ENCODE measurements at places on chromosomes 6 and 20.

- no peak for DNase-seq
Observed at GRCh38 chr6:24426729-24427446, 24.2 kb downstream of the MRS2 start.

- DNase-seq = no peak
Observed at GRCh38 chr6:89180971-89181370, 35.1 kb downstream of the PM20D2 start.

DNA sequence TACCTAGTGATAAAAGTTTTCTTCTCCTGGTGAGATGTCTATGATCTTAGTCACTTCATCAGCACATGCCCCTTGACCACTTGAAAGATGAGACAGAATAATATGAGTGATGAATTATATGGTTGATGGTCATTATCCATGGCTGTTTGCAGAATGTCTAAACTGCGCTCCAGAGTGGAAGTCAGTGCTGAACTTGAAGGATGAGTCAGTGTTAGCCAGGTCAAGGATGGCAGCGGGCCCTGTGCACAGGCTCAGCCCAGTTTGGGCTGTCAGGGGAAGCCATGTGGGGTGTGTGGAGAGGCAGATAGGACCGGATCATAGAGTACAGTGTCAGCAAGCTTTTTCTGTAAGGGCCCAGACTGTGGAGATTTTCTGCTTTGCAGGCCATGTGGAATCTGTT, 67.2 kb upstream of the KIF25 start:
- no peak for DNase-seq

- DNase-seq = no peak
Observed at GRCh38 chr6:7136859-7137334, 29.1 kb downstream of the RREB1 start.

- no peak for DNase-seq
Observed at GRCh38 chr6:21648475-21649050, 55.0 kb downstream of the SOX4 start.

DNA sequence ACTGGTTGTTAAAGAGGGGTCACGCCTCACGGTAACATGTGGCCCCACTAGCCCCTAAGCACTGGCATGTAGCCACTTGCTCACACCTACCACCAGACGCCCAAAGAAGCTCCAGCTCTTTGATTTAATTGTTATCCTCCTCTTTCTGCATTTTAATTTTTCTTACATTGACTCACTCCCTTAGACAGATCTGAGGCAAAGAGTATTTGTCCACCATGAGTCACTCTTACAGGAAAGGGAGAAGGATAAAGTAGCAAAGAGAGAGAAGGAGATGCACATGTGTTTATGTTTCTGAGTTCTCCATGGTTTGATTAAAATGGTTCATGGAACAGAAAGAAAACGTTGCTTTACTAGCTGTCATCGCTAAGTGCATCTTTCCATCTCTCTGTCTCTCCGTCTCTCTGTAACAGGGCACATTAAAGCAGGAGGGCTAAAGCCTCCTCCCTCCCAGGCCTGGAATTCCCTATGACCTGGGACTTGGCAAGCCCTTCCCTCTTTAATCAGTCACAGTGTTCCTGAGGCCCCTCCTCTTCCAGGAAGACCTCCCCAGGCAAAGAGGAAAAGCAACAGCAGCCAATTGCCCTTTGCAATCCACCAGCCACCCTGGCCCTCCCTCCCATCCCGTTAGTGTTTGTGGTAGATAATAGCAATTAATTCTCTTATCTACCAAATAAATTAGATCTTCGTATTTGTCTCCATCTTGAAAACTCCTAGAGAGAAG, 112.8 kb upstream of the TSHZ2 start:
- no peak for DNase-seq

- no peak for DNase-seq
Observed at GRCh38 chr20:48217190-48217589, 431.9 kb upstream of the SULF2 start.

DNA sequence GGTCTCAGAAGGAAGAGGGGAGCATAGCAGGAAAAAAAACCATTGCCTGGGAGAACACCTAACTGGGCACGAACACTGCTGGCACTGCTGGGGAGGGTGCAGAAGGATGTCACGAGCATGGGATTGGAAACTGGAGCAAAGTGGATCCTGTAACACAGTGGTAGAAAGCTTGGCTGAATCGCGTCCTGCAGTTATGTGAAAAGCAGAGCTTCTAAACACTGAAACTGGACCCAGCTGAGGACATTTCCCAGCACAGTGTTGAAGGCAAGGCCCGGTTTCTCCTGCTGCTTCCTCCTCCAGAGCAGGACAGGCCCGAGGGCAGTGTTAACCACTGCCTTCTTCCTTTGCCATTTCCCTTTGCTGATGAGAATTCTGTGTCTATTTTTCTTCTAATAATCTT, 6.7 kb downstream of the APMAP start:
- no peak for DNase-seq

DNA sequence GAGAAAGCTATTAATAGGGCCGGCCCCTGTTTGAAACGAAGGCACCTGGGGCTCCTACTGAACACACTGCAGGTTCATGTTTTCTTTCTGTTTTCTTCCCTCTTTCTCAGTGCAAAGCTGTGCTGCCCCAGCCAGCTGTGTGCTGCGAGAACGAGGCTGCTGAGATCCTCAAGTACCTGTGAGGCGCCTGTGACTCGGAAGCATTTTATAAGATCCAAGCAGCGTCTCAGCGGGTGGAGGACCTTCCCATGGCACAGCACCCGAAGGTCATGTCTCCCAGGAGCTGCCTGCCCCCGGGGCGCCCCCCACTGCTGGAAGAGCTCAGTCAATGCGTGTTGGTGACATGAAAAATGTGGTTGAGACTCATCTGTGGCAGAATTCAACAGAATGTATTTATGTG, 66.3 kb downstream of the SMOC2 start:
- no peak for DNase-seq

GRCh38 chr6:44737341-44737740, 349.8 kb downstream of the CDC5L start:
- no peak for DNase-seq

GRCh38 chr6:47221565-47221964, 88.1 kb downstream of the TNFRSF21 start:
- DNase-seq = no peak

DNA sequence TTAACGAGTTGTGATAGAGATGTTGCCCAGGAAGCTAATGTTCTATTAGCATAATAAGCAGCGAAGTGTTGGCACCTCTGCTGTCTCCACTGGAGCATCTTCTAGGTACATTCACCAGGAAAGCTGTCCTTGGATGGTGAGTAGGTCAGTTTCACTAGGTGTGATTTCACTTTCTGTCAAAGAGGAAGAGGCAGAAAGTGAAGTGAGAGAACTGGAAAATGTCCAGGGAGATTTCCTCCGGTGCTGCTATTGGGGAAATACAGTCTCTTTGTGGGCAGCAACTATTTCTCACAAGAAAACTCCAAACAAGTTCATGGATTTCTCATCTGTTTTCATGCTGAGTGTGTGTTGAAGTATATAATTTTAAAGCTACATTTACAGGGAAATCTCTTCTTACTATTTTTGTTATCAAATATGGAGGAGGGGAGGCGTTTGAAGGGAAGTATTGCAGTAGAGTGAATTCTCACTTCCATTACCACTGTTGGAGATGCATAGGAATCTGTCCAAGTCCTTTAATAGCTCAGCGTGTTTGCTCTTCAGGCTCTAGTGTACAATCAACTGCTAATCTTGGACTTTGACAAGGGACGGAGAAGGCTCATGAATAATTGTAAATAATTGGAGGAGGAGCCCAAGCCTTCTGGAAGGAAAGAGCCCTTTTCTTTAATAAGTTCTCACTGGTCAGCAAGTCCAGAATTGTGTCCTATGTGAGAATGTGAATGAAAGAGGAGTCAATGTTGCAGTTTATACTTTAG, 16.1 kb upstream of the TSBP1 start:
- no peak for DNase-seq

DNA sequence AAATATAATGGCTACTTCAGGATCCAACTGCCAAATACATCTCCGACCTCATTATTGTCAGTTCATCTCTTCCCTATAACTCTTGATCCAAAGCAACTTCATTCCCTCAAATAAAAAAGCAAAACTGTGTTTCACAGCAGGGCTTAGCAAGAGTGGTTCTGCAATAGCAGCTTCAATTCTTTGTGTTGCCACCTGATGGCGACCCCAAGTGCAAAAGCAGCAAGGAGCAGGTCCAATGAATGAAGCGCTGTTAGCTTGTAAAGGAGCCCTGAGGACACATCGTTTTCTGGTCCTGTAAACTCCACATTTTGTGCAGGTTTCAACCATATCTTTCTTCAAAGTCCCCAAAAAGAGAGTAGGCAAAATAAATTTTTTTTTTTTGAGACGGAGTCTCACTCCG, 19.6 kb downstream of the RTN4IP1 start:
- DNase-seq = no peak

DNA sequence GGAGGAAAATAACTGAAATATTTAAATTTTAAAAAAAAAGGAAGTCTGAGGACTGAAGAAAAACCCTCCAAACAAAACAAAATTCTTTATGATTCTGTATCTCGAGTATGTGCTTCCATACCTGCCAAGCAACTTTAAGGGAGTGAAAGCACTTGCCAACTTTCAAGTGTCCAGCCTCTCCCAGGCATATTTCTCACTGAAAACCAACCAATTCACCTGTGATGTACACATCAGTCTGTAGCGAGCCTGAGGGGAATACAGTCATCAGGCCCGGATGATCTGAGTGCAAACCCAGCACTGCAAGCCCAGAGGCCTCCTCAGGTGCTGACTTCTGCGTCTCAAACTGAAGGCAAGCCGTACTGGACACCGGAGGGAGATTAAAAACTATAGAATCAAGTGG, 164.8 kb upstream of the NT5E start:
- no peak for DNase-seq

GRCh38 chr6:104789770-104790190, 69.9 kb downstream of the HACE1 start:
- no peak for DNase-seq

GRCh38 chr20:54040531-54040930, 29.9 kb downstream of the BCAS1 start:
- no peak for DNase-seq

DNA sequence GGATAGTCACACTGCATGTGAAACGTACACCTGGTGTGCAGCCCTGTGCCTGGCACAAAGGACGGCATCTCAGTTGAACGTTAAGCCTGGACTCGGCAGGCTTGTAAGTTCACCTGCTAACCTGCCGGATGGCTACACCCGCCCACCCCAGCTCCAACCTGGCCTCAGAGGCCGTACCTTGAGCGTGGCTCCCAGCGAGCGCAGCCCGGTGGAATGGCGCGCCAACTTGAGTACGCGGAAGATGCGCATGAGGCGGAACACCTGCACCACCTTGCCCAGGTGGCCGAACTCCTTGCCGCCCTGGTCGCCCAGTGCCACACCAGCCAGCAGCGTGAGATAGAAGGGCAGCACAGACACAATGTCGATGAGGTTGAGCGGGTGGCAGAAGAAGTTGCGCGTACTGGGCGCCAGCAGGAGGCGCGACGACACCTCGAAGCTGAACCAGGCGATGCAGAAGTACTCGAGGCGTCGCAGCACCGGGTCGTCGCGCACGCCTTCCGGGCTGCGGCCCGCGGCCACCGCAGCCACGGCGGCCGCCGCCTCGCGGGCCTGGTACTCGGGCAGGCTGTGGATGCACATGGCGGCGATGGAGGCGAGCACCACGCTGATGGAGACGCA, 3.3 kb downstream of the KCNS1 start:
- no peak for DNase-seq

DNA sequence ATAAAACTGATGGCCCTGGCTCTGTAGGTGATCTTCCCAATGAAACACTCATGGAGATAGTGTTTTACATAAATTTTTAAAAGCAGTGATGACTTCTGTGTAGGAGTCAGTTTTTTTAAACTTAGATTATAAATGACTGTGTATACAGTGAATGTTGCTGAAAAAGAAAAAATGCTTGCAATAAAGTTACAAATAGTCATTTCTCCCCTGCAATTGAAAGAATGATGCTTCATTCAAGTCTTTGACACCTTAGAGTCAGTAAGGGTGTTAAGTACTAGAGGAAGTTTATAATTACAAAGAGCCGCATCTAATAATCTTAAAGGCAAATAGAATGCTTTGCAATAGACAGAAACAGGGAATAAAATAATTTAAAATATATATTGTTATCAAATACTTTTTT, 27.6 kb downstream of the ZNF292 start:
- DNase-seq = no peak

DNA sequence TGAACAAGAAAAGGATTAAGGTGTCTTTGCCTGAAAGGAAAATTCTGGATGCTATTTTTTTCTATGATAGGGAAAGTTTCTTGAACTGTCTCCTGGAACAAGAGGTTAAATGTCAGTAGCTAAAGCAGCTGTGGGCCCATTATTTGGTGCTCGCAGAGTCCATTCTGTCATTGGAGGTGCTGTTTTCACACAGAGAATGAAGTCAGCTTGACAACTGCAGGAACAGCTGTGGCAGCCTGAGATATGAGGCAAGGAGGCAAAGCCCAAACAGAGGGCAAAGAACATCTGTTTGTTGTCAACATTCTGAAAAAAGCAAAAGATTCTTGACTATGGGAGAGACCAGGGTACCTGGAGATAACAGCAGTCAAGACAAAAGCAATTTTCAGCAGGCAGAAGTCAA, 548.2 kb downstream of the KIF16B start:
- DNase-seq = no peak

GRCh38 chr6:50305660-50306059, 255.9 kb upstream of the DEFB112 start:
- no peak for DNase-seq

- DNase-seq = no peak
Observed at GRCh38 chr20:49851991-49852390, 39.4 kb downstream of the SLC9A8 start.

- DNase-seq = no peak
Observed at GRCh38 chr6:12119085-12119588, 107.0 kb downstream of the HIVEP1 start.

- DNase-seq = no peak
Observed at GRCh38 chr6:73694711-73695411, 1.1 kb upstream of the CD109 start.

DNA sequence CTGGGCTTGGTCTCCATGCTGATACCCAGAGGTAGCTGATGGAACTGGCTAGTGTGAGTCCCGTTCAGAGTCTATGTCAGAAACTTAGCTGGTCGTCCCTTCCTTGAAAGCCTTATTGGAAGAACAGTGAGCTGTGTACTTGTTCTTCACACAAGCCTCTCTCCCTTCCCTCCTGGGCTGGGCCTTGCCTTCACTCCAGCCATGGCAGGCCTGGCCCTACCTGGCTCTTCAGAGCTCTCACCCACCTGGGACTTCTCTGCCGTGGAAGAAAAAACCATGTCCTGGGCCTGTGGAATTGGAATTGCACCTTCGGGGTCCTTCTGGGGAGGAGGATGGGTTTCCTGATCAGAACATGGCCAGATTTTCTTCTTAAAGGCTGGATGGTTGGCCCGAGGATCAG, 20.3 kb upstream of the ZNF831 start:
- DNase-seq = no peak

- DNase-seq = no peak
Observed at GRCh38 chr6:331622-332521, 39.6 kb downstream of the DUSP22 start.

GRCh38 chr6:133577851-133578250, 311.1 kb upstream of the TCF21 start:
- no peak for DNase-seq

All from DMS79 (cell line).